ENCODE measurements at places on chromosomes 3 and 15.

- no peak for DNase-seq
These were observed 38.0 kb downstream of the ACAN start for GRCh38 chr15:88841236-88841635.

GRCh38 chr3:136195258-136196063 lies 674 bp downstream of the MSL2 start:
- no peak for DNase-seq

DNA sequence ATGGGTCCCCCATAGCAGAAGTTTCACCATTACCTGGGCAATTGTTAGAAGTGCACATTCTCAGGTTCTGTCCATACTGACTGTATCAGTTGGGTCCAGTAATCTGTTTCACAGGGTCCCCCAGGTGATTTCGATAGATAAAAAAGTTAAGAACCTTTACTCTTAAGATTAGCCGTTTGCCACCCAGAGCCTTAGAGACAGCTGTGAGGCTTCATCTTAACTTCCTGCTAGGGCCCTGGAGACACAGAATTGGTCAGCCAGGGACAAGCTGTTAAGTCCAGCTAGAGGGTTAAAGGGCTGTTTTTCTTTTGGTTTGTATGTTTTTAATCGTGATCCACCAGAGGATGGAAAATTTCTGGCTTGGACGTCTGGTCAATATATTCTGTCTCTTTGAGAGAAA lies 6.7 kb downstream of the FAM162A start:
- no peak for DNase-seq

- no peak for DNase-seq
These were observed 41.7 kb downstream of the OXSM start for GRCh38 chr3:25831578-25831977.

DNA sequence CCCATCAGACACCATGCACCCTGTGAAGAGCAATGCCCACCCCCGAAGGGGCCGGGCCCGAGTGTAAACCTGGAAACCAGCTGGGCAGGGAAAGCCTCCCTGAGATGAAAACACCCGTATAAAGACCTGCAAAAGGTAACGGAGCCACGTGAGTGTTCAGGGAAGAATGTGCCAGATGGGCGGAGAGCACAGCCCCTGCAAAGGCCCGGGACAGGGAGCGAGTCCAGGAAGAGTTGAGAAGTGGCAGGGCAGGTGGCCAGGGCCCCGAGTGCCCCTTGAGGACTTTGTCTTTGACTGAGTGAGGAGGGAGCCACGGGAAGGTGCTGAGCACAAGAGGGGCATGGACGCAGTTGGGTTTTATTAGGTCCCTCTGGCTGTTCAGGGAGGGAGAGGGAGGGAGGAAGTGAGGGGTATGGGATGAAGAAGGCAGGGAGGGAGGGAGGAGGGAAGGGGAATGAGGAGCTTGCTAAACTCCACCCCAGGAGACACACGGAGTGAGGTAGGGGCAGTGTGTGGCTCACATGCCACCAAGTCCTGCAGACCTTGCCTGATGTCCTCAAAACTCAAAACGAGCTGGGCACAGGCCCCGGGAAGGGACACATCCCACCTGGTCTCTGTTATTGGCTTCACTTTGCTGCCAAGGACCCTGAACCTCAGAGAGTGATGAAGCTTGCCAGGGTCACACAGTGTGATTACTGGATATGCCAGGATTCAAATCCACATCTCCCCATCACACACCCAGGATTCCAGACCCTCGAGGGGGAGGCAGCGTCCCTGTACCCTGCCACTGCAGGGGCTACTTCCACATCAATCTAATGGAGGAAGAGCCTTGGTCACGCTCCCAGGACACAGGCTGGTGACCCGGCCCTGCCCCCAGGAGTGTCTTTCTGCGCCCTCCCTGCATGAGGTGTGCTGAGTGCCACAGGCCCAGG lies 49.1 kb upstream of the IQSEC1 start:
- no peak for DNase-seq

DNA sequence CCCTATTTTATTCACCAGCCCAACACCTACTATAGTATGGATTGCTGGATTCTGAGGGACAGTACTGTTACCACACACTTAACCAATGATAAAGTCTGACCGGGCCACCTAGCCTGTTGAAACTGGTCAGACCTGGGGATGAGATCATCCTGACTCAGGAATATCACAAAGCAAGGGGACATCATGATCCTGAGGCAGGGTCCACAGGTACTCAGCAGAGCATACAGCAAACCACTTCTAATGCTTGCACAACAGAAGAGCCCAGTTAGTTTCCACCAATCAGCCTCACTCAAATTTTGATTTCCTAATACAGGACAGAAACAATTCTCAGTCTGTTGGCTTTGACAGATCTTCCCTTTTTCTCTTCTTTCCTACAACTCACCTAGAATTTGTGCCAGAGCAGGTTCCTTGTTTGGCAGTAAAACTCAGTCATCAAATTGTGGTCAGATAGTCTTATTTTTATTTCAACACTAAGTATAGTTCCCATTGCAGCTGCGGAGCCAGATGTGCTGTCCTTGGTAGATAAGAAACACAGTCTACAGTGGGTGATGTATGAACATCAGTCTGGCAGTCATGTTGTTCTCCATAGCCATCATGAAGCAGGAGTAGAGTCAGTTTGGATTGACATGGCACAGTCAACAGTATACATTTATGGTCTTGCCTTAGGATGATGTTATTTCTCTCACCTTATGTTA lies 90.1 kb upstream of the PRR23C start:
- DNase-seq, result no peak

- DNase-seq, result no peak
These were observed 61.0 kb downstream of the LIPC start for GRCh38 chr15:58492661-58493397.

- DNase-seq, result no peak
These were observed 39.3 kb downstream of the GRK7 start for GRCh38 chr3:141802316-141803077.

DNA sequence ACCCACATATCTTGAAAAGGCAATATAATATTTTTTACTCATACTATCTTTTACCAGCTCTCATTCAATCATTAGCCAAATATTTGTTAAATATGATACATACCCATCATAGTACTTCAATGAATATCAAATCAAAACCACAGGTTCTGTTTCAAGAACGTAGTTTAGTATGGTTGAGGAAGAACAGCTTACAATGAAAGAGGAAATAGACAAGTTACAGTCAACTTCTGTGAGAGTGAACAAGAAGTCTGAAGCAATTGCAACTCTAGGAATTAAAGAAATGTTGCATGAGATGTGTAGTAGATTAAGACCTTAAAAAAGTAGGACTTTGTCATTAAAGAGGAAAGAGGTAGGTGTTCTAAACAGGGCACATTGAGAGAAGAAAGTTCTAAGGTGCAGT lies 9.3 kb downstream of the BCHE start:
- no peak for DNase-seq

DNA sequence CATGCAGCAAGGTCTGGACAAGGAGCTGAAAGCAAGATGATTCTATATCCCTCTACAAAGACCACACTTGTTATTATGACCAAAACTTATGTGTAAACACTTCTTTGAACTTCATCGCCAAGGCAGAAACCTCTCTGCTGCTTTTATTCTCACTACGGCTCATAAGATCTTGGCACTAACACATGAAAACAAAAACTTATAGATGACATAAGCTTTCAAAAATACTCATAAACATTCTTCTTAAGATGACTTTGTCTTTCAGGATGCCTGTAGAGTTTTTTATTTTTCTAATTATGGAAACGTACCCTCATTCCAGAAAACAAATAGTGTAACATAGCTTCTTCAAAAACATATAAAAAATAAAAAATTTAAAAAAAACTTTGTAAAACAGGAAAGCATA lies 12.5 kb upstream of the C15orf61 start:
- no peak for DNase-seq

DNA sequence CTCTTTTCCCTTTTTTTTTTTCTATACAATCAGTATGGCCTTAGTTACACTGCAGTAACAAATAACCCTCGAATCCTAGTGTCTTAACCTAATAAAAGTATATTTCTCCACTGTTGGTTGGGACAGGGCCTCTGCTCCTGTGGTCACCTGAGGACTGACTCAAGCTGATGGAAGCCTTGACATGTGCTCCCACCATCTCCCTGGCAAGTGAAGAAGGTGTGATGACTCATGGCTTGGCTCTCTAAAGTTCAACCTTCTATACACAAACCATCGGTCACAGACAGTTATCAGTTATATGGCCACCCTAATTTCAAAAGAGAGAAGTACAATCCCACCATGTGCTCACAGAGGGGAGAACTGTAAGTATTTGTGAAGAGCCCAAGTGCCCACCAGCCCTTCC lies 65.8 kb upstream of the CACNA2D3 start:
- DNase-seq, result no peak

- no peak for DNase-seq
These were observed 56.2 kb downstream of the SH3BP5 start for GRCh38 chr3:15276028-15276724.

GRCh38 chr15:41832208-41832607 lies 4.3 kb downstream of the JMJD7 start:
- no peak for DNase-seq

DNA sequence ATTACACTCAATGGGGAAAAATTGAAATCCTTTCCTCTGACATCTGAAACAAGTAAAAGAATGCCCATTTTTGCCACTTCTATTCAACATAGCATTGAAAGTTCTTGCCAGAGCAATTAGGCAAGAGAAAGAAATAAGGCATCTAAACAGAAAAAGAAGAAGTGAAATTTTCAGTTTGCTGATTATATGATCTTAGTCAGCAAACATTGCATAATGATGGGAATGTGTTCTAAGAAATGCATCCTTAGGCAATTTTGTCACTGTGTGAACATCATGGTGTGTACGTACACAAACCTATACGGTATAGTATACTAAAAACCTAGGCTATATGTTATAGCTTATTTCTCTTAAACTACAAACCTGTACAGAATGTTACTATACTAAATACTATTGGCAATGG lies 278.0 kb downstream of the CGGBP1 start:
- DNase-seq, result no peak

- no peak for DNase-seq
These were observed 199.6 kb upstream of the CBLB start for GRCh38 chr3:106068381-106068780.

DNA sequence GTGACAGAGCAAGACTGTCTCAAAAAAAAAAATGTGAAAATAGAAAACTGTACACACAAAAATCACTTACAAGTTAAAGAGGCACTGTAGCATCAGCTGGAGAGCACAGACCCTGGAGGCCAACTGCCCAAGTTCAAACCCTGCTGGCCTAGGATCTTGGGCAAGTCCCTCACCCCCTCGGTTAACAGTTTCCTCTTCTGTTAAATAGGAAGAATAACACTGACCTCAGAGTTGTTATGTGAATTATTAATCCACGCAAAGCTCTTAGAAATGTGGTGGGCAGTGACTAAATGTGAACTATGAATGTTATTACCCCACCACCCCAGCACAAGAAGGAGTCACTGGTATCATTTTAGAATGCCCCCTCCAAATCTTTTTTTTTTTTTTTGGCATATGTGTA lies 11.2 kb downstream of the CIB1 start:
- DNase-seq, result no peak

- DNase-seq, result no peak
These were observed 28.3 kb upstream of the GALNT15 start for GRCh38 chr3:16146015-16146730.

GRCh38 chr3:123819949-123820348 lies 64.2 kb downstream of the MYLK start:
- DNase-seq, result no peak

- DNase-seq, result no peak
These were observed 45.9 kb upstream of the THUMPD3 start for GRCh38 chr3:9316881-9317361.

- DNase-seq, result no peak
These were observed 879.3 kb downstream of the ROBO2 start for GRCh38 chr3:77919244-77919643.

DNA sequence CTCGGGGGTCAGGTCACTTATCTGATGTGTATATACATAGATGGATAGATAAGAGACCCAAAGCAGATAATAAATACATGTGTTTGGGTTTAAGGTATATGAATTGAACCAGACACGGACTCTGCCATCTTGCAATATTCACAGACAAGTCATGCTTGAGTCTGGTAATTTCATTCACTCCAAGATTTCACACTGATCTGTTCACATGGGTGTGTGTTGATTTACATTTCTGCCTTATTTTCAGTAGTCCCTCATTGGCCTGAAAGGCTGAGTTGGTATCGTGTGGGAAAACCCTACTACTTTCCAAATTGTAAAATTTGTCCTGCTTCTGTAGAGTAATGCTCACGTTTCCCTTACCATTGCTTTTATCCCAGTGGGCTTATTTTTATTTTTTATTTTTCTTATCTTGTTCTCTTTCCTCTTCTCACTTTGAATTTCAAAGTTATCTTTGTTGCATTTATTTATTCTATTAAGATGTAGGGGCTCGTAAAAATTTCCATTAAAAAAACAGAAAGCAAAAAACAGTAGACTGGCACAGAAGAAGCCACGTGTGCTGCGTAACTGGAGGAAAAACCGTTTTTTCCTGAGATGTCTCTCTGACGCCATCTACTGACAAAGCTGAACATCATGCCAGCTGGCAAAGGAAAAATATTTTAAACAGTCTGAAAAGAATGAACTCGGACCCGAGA lies 10.8 kb upstream of the MFSD1 start:
- peak; percentile 31 for DNase-seq

GRCh38 chr3:126267976-126268615 lies 87.7 kb upstream of the ALDH1L1 start:
- DNase-seq, result no peak

- no peak for DNase-seq
These were observed 1655.6 kb downstream of the SI start for GRCh38 chr3:163422671-163423070.

DNA sequence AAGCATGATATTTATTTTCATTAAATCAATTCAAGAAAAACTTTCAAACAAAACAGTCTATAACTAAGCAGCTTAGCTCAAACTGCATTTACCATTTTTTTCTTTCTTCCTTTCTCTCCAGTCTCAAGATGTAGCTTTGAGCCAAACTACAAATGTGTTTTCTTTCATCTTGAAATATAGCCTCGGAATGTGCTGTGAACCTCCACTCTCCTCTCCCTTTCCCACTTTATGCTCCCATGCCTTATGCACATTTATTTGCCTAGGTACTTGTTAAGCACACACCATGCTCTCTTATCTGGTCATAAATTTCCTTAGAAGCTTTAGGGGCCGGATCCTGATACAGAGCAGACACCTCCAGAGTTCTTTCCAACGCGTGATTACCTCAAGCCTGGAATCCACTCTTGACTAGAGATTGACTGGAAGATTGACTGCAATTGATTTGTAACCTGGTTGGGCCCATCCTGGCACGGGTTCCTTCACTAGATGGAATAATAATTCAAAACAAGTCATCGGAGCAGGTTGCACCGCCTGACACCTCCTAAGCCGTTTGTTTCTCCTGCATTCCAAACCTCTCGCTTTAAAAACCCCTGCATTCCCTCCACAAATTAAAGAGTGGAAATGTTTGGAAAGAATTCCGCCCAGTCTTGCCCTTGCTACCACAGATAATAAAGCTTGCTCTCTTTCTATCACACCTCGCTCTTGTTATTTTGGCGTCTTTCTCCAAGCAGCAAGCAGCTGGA lies 344.7 kb downstream of the CHL1 start:
- DNase-seq, result no peak

DNA sequence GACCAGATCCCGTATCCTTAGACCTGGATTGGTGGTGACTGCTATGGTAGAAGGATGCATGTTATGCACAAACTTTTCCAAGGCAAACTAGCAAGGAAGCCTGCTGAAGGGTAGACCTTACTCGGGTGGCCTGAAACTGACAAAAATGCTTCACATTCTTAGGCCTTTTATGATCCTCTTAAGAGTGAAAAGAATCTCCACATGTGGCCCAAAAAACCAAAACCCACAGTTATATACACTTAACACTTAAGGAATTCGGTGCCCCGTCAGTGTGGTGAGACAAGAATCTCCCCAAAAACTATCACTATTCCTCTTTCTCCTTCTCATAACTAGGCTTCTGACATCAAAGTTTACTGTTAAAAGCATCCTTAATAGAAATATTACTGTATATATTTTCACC lies 130.1 kb upstream of the SOX2 start:
- DNase-seq, result no peak
